EL (cell line): ENCODE measurements at places on chromosomes 2 and 18.

- peak; percentile 79 for DNase-seq
Measured at GRCh38 chr2:62741954-62742722, 36.6 kb downstream of the EHBP1 start.

DNA sequence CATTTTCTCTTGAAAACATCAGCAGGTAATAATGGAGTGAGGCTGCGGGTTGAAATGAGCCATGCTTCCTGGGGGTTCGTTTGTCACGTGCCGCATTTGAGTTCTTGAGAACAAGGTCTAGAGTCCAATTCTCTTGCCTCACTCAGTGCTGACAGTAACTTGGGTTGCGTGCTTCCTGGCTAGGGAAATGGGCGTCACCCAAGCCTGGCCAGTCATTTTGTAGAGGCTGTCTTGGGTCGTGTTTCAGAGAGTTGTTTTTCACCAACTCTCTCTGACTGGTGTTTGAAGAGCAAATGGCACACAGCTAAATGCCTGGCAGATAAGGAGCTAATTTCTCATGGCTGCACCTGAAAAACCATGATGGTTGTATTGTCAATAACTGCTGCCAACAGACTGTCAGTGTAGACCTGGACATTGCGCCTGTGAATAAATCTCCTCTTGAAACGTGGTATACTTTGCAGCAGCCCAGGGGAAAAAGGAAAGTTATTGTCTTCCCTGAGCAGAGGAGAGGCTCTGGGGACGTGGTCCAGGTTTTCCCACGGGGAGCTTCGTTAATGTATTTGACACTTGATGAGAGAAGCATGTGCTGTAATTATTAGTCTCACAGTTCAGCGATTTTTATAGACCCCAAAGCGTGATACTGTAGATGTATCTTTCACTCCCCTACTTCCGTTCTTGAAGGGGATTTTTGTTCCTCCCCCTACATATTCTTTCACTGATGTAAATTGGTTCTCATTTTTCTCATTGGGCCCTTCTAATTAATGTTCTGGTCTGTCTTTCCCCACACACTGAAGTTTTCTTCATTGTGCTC is 196.0 kb downstream of the FHOD3 start:
- no peak for DNase-seq

GRCh38 chr2:210456571-210456970 is 20.0 kb downstream of the LANCL1 start:
- DNase-seq, result no peak

GRCh38 chr2:42752314-42752713 is 11.6 kb downstream of the OXER1 start:
- no peak for DNase-seq

GRCh38 chr2:175476948-175477347 is 295.4 kb upstream of the ATP5MC3 start:
- no peak for DNase-seq

- peak; percentile 67 for DNase-seq
Measured at GRCh38 chr2:207792244-207792785, 22.6 kb upstream of the FZD5 start.

DNA sequence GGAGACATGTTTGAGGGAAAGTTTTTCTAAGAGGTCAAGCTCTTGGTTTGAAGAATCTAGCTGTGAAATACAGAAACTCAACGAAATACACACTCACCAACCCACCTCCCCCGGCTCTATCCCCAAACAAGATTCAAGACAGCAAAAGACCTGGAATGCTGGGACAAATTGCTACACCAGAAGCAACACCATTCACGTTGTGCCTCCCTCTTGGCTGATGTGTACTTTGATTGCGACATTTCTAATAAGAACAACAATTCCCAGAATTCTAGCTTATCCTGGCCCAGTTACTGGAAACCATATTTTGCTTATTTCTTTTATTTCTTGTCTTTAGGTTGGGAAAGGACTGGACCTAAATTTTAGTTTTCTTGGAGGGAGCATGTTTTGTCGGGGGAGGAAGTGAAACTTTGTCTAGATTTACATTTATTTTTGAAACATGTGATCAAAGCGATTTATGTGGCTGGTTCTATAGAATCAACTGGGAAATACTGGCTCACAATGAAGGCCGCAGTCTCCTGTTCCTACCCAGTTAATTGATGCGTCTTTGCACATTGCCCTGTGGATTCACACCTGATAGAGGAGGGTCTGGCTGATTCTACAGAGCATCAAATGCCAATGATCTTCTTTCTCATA is 29.6 kb upstream of the LPIN1 start:
- no peak for DNase-seq

DNA sequence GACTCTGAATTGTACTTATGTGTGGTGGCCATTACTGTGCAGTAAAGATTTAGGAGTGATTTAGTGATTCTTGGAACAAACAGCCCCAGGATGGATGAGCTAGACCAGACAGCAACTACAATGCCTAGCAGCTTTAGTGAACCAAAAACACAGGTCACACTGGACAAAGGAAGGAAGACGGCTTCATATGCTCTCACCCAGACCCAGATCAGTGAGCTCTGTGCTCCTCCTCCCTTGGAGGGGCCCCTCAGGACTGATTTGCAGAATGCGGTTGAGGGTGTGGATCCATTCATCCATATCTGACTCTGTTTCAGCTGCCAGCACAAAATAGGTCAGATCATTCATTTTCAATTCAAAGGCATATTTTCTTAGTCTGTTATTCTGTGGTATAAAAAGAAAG is 159.7 kb upstream of the CCDC195 start:
- DNase-seq, result no peak

- no peak for DNase-seq
Measured at GRCh38 chr2:36318547-36318946, 37.0 kb upstream of the CRIM1 start.

- no peak for DNase-seq
Measured at GRCh38 chr2:197954328-197954727, 149.9 kb downstream of the PLCL1 start.

DNA sequence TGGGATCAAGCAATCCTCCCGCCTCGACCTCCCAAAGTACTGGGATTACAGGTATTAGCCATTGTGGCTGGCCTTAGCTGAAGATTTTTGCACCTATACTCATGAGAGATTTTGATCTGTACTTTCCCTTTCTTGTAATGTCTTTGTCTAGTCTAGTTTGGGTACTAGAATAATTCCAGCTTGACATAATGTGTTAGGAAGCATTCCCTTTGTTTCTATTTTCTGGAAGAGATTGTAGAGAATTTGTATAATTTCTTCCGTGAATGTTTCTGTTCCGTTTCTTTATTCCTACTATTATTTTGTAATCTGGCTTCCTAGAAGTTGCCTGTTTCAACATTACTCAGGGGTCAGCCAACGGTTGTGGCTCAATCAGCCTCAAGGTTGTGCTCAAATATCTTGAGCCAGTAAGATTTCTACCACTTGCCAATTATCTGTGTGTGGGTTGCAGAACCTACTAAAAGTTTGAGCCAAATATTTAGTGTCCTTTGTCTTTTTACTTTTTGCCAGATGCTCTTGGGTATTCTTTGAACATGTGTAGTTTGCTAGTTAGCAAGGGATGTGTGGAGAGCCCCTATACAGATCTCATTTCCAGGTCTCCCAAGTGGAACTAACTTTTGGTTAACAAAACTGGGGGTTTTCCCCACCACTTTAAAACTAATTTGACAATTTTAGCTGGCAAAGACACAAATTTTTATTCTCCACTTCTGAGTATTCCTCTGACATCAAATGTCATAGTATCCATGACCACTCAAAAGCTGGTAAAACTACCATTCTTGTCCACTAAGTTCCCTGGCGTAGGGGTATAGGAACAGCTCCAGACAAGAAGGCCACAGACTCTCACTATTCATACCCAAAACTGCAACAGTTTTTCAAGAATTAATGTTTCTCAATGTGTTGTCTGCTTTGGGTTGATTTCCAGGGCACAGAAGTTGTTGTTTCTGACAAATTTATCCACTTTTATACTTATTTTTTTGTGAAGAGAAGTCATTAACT is 42.8 kb upstream of the BAZ2B start:
- DNase-seq, result no peak

DNA sequence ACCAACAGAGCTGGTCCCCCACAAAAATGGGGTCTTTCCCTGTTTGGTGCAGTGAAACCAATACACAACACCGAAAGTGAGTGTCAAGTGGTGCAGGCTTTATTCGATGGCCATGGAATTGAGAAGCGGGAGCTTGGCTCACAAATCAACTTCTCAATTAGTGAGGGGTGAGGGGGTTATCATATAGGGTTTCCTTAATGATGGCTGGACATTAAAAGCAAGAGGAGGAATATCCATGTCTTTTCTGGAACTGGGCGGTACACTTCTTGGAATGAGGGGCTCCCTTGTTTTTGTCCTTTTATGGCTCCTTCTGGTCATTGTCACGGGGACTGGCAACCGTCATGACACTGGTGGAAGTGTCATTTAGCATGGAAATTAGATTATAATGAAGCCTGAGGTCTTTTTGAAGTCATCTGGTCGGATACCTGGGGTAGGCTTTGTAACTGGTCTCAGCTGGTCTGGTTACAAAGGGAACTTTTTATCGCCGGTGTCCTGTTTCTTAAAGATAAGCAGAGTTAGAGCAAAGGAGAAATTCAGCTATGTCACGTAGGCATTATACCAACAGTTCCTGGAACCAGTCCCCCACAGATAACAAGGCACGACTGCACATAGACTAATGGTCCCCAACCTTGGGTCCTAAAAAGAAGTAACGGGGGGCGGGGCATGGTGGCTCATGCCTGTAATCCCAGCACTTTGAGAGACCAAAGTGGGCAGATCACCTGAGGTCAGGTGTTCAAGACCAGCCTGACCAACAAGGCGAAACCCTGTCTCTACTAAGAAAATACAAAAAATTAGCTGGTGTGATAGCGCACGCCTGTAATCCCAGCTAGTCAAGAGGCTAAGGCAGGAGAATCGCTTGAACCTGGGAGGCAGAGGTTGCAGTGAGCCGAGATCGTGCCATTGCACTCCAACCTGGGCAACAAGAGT is 93.5 kb upstream of the NDUFV2 start:
- DNase-seq, result no peak

GRCh38 chr2:72141881-72142451 is 5.7 kb downstream of the CYP26B1 start:
- no peak for DNase-seq

DNA sequence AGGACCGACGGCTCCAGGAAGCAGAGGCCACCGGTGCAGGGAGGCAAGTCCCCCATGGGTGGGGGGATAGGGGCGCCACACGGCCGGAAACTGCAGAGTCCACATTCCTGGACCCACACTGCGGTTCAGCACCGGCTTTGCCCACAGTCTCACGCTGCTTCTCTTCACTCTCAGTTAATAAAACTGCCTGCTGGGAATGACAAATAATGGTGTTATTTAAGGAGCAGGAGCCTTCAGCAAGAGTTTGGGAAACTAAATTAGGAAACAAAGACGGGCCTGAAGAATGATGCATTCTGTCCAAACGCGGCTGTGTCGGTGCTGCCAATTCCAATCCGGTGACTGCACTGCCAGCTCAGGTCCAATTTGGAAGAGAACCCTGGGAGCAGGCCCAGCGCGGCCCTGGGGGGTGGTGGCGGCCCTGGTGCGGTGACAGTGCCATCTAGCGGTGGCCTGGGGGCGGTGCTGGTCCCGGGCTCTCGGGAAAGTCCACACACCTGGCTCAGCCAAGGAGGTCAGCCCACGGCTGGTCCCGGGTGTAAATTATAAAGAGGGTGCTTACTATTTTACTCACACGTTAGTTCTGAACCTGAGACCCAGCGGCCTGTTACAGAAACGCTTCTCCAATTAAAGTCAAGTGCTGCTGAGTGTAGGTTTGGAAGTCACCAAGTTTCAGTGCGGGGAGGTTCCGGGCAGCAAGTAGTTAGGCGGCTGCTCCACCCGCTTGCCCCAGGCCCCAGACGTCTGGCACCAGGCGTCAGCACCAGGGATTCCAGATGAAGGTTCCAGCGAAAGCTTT is 73.1 kb upstream of the PXDN start:
- DNase-seq, result peak; percentile 98

- no peak for DNase-seq
Measured at GRCh38 chr2:201816657-201817575, 10.6 kb downstream of the CDK15 start.

DNA sequence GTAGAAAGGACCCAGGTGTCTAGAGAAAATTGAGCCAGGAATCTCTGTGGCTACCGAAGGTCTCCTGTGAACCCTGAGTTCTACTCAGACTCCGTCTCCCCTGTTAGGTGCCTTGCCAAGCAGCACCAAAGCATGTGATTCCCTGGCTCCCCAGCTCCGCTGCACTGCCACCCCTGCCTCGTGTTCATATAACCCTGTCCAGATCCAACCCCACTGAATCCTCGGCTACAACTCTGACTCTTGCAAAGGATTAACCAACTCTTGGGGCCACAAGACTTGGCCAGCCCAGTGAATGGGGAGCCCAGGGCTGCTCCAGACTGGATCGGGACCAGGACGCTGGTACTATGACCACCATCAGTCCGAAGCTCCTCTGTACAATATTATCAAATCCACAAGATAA is 37.3 kb upstream of the ACAA2 start:
- DNase-seq, result no peak

- DNase-seq, result no peak
Measured at GRCh38 chr2:215022910-215023309, 115.5 kb downstream of the ABCA12 start.

DNA sequence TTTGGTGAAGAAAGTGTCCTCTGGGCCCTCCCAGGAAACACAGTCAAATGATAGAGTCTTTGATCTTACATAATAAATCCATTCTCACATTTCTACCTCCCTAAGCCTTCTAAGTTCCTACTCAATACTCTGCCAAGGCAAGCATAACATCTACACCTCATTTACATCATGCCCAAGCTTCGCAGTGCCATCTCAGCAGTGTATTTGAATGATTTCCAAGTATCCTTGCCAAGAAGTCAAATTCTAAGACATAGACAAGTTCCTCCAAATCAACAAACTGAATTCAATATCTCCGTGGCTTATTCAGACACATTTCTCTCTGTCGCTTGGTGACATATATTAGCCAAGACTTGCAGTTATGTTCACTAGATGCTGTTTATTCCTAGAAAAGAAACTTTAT is 8.1 kb upstream of the MLPH start:
- DNase-seq, result no peak

DNA sequence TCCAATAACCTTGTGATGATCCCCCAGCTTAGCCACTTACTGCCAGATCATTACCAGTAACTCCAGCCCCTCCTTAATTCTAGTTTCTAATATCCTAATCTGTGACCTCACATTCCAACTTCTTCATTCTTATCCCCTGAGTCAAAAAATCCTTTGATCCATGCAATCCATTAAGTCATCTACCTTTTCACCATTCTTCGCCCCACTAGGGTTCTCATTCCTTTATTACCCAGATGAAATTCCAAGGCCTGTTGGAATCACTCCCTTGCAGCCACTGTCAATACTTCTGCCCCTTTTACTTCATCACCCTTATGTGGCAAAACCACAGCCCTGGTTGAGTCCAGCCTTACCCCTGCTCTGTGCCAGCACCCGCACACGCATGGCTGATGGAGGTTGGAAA is 20.3 kb upstream of the IL36G start:
- peak; percentile 14 for DNase-seq

GRCh38 chr18:26017929-26018328 is 72.5 kb downstream of the SS18 start:
- DNase-seq, result no peak

DNA sequence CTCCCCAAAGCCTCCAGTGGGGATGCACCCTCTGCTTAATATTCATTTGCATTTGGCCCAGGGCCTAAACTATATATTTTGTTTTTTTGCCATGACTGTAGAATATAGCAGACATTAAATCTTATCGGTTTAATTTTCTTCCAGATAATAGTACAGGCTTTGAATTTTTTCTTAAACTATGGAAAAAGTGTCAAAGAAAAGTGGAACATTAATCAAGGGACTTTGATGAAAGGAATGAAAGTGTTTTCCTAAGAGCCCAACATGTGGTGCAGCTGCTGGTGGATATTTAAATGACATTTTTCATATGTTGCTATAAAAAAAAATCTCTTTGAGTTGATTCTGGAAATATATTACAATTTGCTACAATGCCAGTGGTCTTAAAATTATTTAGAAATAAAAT is 346.8 kb downstream of the CYP26B1 start:
- DNase-seq, result no peak
